ENCODE measurements at places on chromosomes 12 and 14.

DNA sequence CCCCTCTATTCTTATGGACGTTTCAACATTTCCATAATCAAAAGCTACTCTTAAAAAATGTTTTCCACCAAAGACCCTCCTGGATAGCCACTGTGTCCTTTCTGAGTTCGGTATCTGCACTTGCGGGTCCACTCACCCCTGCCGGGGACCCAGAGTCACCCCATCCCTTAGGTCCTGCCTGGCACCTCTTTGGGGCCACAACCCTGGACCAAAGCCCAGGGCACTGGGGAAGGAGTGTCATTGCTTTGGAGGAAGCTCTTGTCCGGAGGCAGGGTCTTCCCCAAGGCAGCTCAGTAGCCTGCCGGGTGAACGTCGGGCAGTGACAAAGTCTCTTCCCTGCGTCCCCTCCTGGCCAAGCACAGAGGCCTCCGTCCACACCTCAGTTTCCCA is 129.6 kb downstream of the RFLNA start:
- H3K4me3 ChIP-seq: no peak overlapping the region
- no peak for DNase-seq
- peaks cover 30% of the 10 kb centered on the region for H3K4me1 ChIP-seq
- H3K27me3 ChIP-seq: no peaks in the 10 kb centered on the region
- H3K27ac ChIP-seq: no peak overlapping the region

- no peak for DNase-seq
- H3K4me3 ChIP-seq: no peak overlapping the region
- no peaks in the 10 kb centered on the region for H3K36me3 ChIP-seq
- no peak overlapping the region for H3K27ac ChIP-seq
- H3K27me3 ChIP-seq: no peaks in the 10 kb centered on the region
- H3K4me1 ChIP-seq: no peaks in the 10 kb centered on the region
Measured at GRCh38 chr14:89330236-89331002, 86.6 kb downstream of the FOXN3 start.

GRCh38 chr14:95260537-95261361 is 59.0 kb downstream of the CLMN start:
- H3K27ac ChIP-seq: peak overlapping the region; percentile 84
- peaks cover 83% of the 10 kb centered on the region for H3K4me1 ChIP-seq
- H3K4me3 ChIP-seq: no peak overlapping the region
- peak; percentile 83 for DNase-seq

DNA sequence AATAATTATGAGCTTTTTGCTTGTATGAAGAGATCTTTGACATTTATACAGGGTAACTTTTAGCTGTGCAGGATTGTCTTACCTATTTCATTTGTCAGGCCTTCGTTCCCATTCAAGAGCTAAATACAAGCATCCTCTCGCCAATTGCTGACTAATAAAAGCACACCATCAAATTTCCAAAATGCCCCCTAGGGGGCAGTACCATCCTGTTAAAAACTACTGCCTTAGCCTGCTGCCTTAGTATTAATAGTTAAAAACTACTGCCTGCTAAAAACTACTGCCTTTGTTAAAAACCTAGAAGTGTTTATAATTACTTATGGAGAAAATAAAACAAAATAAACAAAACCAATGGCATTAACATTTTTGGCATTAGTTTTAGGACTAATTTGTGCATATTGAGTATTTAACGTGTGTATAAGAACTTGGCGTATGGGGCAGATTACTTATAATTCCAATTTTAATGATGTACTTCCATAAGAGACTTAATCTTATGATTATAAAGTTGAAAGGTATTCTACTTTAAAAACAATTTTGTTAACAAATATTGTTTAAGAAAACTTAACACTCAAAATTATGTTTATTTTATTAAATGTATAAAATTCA is 3.0 kb upstream of the IFI27L2 start:
- peak; percentile 78 for DNase-seq
- H3K4me1 ChIP-seq: peaks cover 5% of the 10 kb centered on the region
- no peaks in the 10 kb centered on the region for H3K27me3 ChIP-seq
- H3K36me3 ChIP-seq: no peaks in the 10 kb centered on the region
- no peak overlapping the region for H3K27ac ChIP-seq

- peaks cover 5% of the 10 kb centered on the region for H3K4me1 ChIP-seq
- H3K27ac ChIP-seq: no peak overlapping the region
- no peak for DNase-seq
Measured at GRCh38 chr14:61596990-61597389, 98.3 kb upstream of the HIF1A start.

DNA sequence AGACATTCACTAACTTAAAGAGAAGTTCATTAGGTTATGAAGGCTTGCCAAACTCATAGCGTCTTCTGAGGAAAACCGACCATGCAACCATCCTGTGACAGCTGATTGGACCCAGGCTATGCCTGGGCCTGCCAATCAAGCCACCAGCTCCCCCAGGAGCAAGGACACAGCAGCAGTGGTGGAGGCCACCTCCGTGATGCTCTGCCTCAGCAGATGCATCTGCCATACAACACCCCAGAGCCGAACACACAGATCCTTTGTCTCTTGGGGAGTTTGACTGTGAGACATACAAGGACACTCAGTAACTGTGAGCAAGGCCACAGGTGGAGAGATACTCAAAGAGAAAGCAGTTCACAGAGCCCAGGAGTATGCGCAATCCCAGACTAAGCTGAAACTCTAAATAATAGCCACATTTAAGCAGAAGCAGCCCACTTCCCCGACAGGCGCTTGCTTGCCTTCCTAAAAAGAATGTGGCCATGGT is 10.0 kb upstream of the CNIH1 start:
- no peak for DNase-seq
- no peak overlapping the region for H3K4me3 ChIP-seq
- H3K27ac ChIP-seq: no peak overlapping the region
- H3K4me1 ChIP-seq: peaks cover 2% of the 10 kb centered on the region

- peaks cover 18% of the 10 kb centered on the region for H3K4me1 ChIP-seq
- no peaks in the 10 kb centered on the region for H3K27me3 ChIP-seq
- H3K36me3 ChIP-seq: no peaks in the 10 kb centered on the region
- no peak overlapping the region for H3K4me3 ChIP-seq
- no peak for DNase-seq
Measured at GRCh38 chr14:54637270-54638134, 70.6 kb downstream of the SAMD4A start.

DNA sequence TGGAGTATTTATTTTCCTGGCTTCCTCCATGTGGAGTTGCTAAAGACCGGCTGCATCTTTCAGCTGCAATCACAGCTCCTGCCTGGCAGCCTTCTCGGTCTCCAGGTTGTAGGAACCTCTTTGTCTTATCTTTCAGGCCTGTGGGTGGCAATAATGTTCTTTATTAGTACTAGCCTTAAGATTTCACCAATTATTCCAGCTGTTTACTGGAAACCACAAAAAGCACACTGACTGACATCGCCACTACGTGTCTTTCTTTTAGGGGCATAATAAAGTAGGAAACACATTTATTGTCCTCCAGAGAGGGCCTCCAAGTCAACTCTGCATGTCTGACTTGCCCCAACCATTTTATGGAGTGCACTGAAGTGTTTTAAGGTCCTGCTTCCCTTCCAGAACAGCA is 1116.5 kb upstream of the TMEM132C start:
- no peak overlapping the region for H3K27ac ChIP-seq
- H3K36me3 ChIP-seq: no peaks in the 10 kb centered on the region
- H3K4me3 ChIP-seq: no peak overlapping the region
- H3K4me1 ChIP-seq: peaks cover 10% of the 10 kb centered on the region
- H3K27me3 ChIP-seq: no peaks in the 10 kb centered on the region

- no peaks in the 10 kb centered on the region for H3K27me3 ChIP-seq
- no peaks in the 10 kb centered on the region for H3K4me1 ChIP-seq
- DNase-seq: no peak
Measured at GRCh38 chr14:38789805-38790204, 313.2 kb downstream of the SEC23A start.

- H3K4me3 ChIP-seq: no peak overlapping the region
- no peak overlapping the region for H3K27ac ChIP-seq
- no peaks in the 10 kb centered on the region for H3K4me1 ChIP-seq
- H3K36me3 ChIP-seq: no peaks in the 10 kb centered on the region
- no peak for DNase-seq
Measured at GRCh38 chr12:78115889-78116288, 285.2 kb downstream of the NAV3 start.

DNA sequence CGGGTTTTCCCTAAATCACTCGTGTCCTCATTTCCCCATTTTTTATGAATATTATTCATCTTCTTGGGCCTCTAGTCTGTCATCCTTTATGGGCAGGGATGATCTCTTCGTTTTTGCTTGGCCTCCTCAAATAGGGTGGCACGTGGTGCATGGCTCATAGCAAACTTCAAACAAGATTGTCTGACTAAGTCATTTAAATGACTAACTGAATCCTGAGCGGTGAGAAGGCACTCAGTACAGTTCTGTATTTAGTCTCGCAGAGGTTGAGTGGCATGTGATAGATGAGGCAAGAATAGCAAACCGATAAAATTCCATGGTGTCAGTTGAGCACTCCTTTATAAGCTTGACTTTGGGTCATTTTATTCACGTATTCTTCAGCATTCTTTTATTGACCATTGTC is 5.7 kb upstream of the JDP2 start:
- H3K36me3 ChIP-seq: no peaks in the 10 kb centered on the region
- no peak overlapping the region for H3K27ac ChIP-seq
- H3K4me1 ChIP-seq: peaks cover 8% of the 10 kb centered on the region
- H3K4me3 ChIP-seq: no peak overlapping the region
- DNase-seq: no peak
- H3K27me3 ChIP-seq: no peaks in the 10 kb centered on the region

- H3K27ac ChIP-seq: no peak overlapping the region
- H3K27me3 ChIP-seq: no peaks in the 10 kb centered on the region
- DNase-seq: no peak
Measured at GRCh38 chr12:101620762-101621133, 26.0 kb downstream of the MYBPC1 start.

- peak within 1 kb of the TSS; percentile 76 for H3K4me3 ChIP-seq
- H3K36me3 ChIP-seq: peaks cover 48% of the 10 kb centered on the region
Measured at GRCh38 chr14:23056956-23057756, at the start of gene CDH24. TSS of gene CDH24 (minus strand) at chr14:23057520. CDS start at chr14:23055733, 1,787 bp downstream.

DNA sequence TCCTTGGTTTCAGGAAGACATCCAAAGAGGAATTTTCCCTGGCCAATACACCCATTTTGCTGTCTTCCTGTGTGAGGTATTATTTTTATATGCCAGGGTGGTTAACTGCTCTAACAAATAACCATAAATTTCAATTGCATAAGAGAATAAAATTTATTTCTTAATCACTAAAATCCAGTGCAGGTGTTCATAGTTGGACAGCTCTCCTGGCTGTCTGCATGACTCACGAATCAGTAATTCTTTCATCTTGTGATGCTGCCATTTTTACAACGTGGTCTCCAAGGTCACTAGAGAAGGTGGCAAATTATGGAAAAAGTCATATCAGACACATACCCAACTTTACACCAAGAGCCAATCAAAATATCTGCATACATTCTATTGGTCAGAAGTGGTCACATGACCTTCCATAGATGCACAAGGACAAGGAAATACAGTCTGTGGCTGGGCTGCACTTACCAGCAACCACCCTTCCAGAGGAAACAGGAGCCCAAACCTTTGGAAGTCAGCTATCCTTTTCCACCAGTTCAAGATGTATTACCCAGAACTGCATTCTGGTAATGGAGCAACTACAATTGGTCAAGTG is 193.5 kb upstream of the PLEKHG7 start:
- no peaks in the 10 kb centered on the region for H3K27me3 ChIP-seq
- H3K27ac ChIP-seq: no peak overlapping the region
- H3K4me3 ChIP-seq: no peak overlapping the region
- no peaks in the 10 kb centered on the region for H3K4me1 ChIP-seq
- DNase-seq: no peak

DNA sequence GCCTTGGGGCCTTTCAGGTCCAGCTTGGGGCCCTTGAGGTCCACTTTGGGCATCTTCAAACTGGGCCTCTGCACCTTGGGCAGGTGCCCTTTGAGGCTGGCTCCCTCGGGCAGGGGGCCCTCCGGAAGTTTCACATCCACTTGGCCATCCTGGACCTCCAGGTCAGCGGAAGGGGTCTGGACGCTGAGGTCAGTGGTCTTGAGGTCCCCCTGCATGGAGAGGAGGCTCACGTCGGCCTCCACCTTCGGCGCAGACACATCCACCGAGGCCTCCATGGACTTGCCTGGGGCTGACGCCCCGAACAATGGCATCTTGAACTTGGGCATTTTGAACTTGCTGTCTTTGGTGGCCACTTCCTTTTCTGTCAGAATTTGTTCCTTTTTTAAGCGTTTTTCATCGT is 25.1 kb downstream of the AHNAK2 start:
- no peak overlapping the region for H3K27ac ChIP-seq
- H3K27me3 ChIP-seq: no peaks in the 10 kb centered on the region
- no peaks in the 10 kb centered on the region for H3K36me3 ChIP-seq

GRCh38 chr12:76952995-76953394 is 74.2 kb upstream of the CSRP2 start:
- H3K36me3 ChIP-seq: no peaks in the 10 kb centered on the region
- no peaks in the 10 kb centered on the region for H3K27me3 ChIP-seq
- H3K4me3 ChIP-seq: no peak overlapping the region
- DNase-seq: no peak

- peak; percentile 78 for DNase-seq
- H3K36me3 ChIP-seq: peaks cover 42% of the 10 kb centered on the region
- H3K4me3 ChIP-seq: no peak overlapping the region
- H3K27me3 ChIP-seq: no peaks in the 10 kb centered on the region
Measured at GRCh38 chr12:122356192-122356635, 66.3 kb downstream of the CLIP1 start.

GRCh38 chr12:3073438-3074250 is 3.5 kb upstream of the TSPAN9 start:
- H3K27me3 ChIP-seq: no peaks in the 10 kb centered on the region
- H3K4me1 ChIP-seq: peaks cover 13% of the 10 kb centered on the region
- no peak overlapping the region for H3K4me3 ChIP-seq
- H3K27ac ChIP-seq: no peak overlapping the region
- peak; percentile 91 for DNase-seq

DNA sequence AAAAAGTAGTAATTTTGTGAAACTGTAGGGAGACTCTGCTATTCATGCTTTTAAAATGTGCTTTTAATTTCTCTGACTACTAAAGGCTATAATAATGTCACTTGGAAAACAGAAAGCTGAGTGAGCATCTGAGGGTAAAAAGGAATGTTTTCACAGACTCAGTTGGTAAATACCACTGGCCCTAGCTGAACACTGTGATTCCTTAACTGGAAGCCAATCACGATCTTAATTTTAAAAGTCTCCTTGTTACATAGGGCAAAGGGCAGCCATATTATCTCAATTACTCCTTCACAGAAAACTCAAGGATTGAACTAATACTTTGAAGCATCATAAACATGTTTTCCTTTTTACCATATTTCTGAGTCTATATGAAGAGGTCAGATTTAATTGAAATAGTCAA is 41.9 kb downstream of the PAWR start:
- no peaks in the 10 kb centered on the region for H3K27me3 ChIP-seq
- DNase-seq: no peak
- no peak overlapping the region for H3K4me3 ChIP-seq
